ENCODE measurements at places on chromosomes 7 and 10. TPM values are rescaled to one million over a fixed set of nuclear protein-coding genes. Genes with fewer than 3 reads are reported as not detected.

- DNase-seq, result no peak
These were observed 70.7 kb downstream of the BEND7 start for GRCh38 chr10:13457958-13458686.

- DNase-seq, result no peak
These were observed 147.5 kb upstream of the ASAH2 start for GRCh38 chr10:50398823-50399222.

- no peak for DNase-seq
These were observed 63.5 kb downstream of the PRKAG2 start for GRCh38 chr7:151813445-151813844.

- DNase-seq, result no peak
These were observed 13.1 kb downstream of the LHFPL3 start for GRCh38 chr7:104341546-104341945.

DNA sequence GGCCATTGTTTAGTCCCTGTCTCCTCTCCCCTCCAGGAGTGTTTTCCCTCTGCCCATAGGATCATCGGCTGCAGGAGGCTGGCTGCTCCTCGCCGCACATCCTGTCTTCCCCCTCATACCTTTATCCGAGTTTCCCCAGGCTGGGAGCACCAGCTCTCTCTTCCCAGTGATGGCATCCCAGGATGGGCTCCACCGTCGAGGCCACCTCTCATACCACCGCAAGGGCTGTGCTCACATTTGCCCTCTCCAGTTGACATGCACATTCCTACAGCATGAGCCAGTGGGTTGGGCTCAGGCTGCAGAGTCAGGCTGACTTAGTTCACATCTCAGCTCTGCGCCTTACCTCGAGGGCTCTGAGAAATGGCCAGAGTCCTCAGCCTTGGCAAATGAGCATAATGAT is 12.1 kb downstream of the HKDC1 start:
- no peak for DNase-seq

DNA sequence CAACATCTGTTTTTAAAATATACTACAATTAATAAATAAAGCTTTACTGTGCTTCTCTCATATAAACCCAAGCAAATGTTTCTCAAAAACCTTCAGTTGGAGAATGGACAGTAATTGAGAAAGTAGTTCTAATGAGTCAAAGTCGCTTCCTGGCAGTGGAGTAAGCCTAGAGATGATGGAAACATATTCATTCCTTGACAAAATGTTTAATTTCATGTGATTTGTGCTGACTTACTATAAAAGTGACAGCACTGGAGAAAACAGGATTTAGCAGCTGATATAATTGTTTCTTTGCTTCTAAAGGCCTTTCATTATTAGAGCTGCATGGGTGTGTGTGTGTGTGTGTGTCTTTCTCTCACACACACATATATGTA is 9.0 kb downstream of the ELMO1 start:
- no peak for DNase-seq

The PPP1R3A gene
- total RNA-seq, result not detected

The ACTR3C gene
- total RNA-seq, result 4.0 TPM

The ITIH5 gene
- 1.5 TPM for total RNA-seq

The RELN gene
- total RNA-seq, result 4.4 TPM

The OR9A4 gene
- not detected for total RNA-seq

The EVX1 gene
- not detected for total RNA-seq

Data from kidney epithelial cell (primary cell).